ENCODE measurements at places on chromosomes 5 and 9.

DNA sequence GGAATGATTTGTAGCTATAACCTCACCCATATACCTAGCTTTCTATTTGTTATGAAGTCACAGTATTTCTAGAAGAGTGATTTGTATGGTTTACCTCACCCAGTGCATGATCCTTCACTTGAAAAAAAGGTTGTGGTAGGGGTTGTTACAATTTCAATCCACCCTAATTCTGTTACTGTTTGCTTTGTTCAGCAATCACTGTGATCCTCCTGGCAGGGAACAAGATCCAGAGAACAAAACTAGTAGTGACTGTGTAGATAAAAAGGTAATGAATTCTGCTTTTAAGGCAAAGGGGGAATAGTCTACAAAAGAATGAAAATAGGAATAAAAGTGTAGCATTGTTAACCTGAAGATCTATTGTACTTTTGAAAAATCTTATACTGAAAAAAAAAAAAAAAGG lies 191.3 kb upstream of the SH3GL2 start:
- no peak for DNase-seq

- no peak for DNase-seq
Observed at GRCh38 chr5:140146523-140146842, 20.7 kb downstream of the IGIP start.

DNA sequence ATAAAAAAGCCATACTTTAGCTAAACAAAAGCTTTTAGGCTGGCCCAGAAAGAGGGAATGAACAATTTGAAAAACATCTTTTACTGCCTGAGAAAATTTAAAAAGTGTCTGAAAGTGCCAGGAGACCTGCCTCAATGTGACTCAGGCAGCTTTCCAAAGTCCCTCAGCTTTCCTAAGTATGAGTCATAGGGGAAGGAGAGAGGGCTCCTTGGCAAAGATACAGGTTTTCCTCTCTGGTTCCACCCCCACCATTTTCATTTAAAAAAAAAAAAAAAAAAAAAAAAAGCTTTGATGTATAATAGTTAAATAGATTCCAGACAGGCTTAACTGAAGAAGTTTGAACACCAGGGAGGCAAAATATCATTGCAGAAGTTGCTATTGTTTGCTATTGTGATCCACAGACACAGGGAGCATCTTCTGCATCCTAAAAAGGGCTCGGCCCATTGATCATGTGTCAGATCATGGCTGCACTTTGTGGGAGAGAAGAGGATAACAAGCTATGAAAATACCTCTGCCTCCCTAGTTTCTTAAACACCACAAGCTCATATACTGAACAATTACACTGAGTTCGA lies 71.5 kb downstream of the MRPS27 start:
- DNase-seq: no peak

DNA sequence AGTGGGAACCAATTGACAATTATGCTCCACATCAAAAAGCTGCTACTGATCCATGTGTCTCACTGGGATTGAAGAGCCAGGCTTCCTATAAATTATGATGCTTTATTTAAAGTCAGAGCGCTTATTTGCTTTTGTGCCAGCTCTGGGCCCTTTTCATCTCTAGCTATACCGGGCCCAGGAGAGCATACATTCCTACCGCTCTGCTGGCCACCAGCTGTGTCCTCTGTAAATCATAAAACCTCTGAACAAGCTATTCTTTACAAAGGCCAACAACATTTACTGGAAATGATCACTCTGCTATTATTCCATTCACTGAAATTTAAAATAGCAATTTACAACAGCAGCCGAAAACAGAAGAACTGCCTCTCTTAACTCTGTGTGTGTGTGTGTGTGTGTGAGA lies 86.6 kb downstream of the ZNF608 start:
- DNase-seq: no peak

GRCh38 chr9:818958-819357 lies 22.5 kb upstream of the DMRT1 start:
- no peak for DNase-seq

DNA sequence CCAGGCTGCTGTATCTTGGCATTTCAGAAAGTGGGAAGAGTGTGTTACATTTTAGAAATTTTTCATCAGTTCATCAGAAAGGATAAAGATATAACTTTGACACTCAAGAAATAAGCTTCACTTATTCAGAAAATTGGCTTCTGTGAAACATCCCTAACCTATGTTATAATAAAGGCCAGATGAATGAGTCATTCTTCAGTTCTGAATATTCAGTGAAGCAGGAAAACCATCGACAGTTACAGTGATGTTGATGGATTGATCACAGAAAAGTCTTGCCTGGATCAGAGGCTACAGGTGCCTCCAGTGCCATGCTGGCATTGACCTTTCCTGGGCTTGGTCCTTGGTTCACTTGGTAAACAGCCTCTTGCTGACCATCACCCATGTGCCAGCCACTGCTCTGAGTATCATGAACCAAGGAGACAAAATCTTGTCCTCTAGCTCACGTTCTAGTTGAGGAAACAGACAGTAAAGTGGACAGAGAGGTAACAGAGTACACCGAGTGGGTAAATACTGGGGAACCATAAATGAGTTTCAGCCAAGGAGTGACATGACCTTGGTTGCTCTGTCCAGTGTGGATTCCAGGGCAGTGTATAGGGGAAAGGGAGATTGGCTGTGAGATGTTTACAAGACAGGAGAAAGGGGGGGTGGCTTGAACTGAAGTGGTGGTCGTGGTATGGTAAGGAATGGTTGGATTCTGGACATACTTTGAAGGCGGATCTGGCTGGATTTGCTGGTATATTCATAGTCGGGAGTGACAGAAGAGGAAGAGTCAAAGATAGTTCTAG lies 98.6 kb downstream of the AMBP start:
- no peak for DNase-seq

DNA sequence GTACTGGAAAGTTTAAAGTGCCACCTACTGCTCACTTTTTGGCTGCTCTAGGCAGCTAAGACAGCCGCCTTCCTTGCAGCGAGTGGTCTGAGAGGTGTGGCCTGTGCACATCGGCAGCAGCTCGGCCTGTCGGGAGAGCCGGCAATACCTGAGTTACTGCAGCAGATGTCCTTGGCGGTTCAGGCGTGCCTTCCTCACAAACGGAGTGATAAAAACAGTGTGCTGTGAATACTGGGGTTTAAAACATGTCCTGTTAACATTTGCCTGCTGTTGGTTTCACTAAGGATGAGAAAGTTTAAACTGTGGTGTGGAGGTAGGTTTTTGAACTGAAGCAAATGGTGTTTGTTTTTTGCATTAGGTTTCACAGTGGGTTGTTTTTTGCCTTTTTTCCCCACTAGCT lies 12.9 kb downstream of the TRAF2 start:
- no peak for DNase-seq

- no peak for DNase-seq
Observed at GRCh38 chr5:122882831-122883230, 37.4 kb downstream of the SNX24 start.

- no peak for DNase-seq
Observed at GRCh38 chr9:113737517-113738271, 138.4 kb upstream of the ZNF618 start.

DNA sequence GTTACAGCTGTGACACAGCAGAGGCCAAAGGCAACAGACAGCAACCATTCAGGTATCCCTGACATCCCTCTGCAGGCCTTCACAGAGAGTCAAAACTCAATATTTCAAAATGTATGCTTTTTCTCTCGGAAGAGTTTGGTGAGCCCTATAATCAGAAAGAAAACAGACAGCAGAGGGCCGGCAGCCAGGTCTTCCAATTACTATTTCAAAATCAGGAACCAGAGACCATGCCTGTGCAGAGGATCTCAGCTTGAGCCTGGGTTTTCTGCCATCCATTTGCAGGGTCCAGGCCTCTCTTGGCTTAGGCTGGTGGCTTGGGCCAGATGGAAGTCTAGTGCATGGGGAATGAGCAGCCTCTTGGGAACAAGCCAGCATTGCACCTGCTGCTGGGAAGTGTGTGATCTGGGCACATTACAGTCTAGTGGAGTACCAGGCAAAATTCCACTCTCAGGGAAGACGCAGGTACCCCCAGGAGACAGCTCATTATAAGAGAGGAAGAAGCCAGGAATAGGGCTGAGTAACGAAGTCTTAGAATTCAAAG lies 231.3 kb downstream of the ENC1 start:
- no peak for DNase-seq

GRCh38 chr5:1212271-1212670 lies 10.9 kb downstream of the SLC6A19 start:
- no peak for DNase-seq

DNA sequence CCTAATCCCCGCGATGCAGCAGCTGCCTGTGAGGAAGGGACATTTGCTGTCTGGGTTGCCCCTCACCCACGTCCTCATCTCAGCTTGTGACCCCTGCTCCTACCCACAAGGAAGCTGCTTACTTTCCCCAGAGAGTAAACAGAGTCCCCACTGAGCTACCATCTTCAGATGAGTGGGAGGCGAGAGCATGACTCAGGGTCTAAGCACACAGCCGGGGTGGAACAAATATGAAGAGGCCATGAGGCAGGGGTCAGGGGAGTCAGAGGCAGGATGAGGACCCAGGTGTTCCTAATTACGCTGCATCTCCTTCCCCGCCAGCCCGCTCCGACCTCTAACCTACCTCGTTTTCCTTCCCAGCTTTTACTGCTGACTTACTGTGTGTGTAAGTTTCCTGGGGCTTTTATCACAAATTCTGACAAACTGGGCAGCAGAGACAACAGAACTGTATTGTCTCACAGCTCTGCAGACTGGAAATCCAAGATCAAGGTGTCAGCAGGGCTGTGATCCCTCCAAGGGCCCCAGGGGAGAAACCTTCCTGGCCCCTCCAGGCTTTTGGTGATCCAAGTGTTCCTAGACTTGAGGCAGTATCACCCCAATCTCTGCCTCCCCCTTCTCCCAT lies 94.0 kb upstream of the DNAH5 start:
- no peak for DNase-seq

- no peak for DNase-seq
Observed at GRCh38 chr9:34983209-34983608, 6.3 kb upstream of the DNAJB5 start.

GRCh38 chr5:74243634-74244033 lies 396.9 kb downstream of the ENC1 start:
- DNase-seq: no peak

DNA sequence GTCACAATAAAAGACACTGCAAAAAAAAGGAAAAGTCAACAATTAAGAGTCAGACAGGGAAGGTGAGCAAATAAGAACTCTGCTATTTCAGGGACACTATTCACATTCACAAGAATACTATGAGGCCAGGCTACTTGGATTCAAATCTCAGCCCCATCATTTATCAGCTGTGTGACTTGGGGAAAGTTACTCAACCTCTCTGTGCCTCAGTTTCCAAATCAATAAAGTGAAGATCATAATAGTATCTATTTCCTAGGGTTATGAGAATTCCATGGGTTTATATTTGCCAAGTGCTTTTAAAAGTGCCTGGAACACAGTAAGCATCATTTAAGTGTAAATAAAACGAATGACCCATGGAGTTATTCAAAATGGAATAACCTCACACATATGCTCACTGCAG lies 56.4 kb downstream of the ALDH7A1 start:
- no peak for DNase-seq

- no peak for DNase-seq
Observed at GRCh38 chr9:99921875-99922710, 15.6 kb downstream of the STX17 start.

- peak; percentile 27 for DNase-seq
Observed at GRCh38 chr5:90932052-90932699, 373.6 kb downstream of the ADGRV1 start.

GRCh38 chr5:174222891-174223290 lies 177.4 kb downstream of the NSG2 start:
- no peak for DNase-seq

GRCh38 chr5:181260720-181261319 lies at the start of gene TRIM52:
Gene TRIM52 (minus strand): TSS chr5:181261143. CDS start chr5:181260813, 330 bp downstream.
- peak; percentile 89 for DNase-seq

- no peak for DNase-seq
Observed at GRCh38 chr9:109017493-109017892, 4.2 kb upstream of the CTNNAL1 start.

All from activated CD4-positive, alpha-beta T cell treated with anti-CD3 and anti-CD28 coated beads for 4 hours (primary cell).